ENCODE measurements at places on chromosomes 3 and 15.

GRCh38 chr3:12318758-12319621 lies 30.1 kb downstream of the PPARG start:
- DNase-seq = no peak

DNA sequence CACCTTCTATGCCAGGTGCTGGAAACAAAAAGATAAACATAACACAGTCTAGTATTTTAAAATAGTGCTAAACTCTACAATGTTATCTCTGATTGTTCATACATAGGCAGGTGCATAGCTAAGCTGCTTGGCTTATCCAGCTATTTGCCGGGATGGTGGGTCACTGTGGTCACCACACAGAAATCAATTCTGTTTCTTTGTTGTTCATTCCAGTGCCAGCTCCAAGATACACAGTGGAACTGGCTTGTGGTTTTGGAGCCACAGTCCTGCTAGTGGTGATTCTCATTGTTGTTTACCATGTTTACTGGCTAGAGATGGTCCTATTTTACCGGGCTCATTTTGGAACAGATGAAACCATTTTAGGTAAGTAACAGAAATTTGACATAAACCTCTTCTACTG lies 130.2 kb downstream of the IL1RAP start:
- peak; percentile 98 for DNase-seq

GRCh38 chr15:82709421-82710207 lies at the start of gene AP3B2:
AP3B2 (minus strand) TSS chr15:82709875; CDS start chr15:82709706, 169 bp downstream.
- peak; percentile 85 for DNase-seq

- DNase-seq = no peak
Measured at GRCh38 chr3:165459111-165459510, 262.9 kb upstream of the SLITRK3 start.

GRCh38 chr3:100503448-100503847 lies 11.0 kb downstream of the TMEM45A start:
- no peak for DNase-seq

DNA sequence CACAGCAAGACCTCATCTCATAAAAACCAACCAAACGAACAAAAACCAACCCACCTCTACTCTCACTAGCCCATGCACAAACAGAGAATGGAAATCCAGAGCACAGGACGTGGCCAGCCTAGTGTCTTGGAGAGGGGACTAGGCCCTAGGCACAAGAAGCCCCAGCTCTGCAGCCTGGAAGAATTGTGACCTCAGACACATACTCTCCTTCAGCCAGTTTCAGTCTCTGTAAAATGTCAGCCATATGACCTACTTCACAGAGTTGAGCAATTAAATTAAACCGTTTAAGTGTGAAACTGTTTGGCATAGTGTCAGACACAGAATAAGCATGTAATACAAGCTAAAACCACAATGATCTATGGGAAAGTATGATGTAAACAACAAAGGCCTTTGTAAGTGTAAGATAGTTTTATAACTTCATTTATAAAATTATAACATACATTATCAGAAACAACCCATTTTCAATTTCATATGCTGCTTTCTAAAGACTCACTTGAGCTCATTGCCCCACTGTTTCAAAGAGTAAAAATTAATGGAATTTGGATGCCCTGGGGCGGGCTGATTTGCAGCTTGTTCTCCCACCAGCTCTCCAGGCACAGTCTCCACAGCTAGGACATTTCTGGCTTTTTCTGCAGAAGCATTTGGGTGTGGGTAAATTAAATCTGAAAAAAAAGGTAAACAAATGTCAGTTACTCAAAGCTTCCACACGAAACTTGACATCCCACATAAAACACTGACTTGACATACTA lies 32.9 kb downstream of the TBC1D2B start:
- DNase-seq = no peak

- no peak for DNase-seq
Measured at GRCh38 chr3:196947860-196948441, 5.6 kb upstream of the NCBP2 start.

GRCh38 chr15:42504631-42505030 lies 9.2 kb downstream of the SNAP23 start:
- no peak for DNase-seq

DNA sequence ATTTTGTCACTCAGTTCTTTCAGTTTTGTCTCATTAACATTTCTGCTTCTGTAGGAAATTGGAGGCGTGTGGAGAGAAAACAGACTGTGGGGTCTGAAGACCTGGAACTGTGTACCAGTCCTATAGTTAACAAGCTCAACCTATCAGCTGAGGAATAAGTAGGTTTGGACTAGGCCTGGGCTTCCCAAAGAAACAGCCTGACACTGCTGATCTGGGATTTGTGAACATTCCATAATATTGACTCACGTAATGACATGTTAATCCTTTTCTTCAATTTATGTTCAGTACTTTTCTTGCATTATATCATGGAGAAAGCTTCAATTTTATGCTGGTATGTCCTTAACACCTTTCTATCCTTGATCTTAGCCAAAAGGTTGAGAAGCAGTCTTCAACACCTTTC lies 181.6 kb upstream of the RORA start:
- DNase-seq = no peak

- DNase-seq = peak; percentile 53
Measured at GRCh38 chr3:143951351-143951971, 20.2 kb upstream of the DIPK2A start.

- peak; percentile 79 for DNase-seq
Measured at GRCh38 chr3:141401573-141402475, 33.5 kb downstream of the ZBTB38 start.

GRCh38 chr3:134320749-134321148 lies 53.5 kb downstream of the AMOTL2 start:
- DNase-seq = no peak

- peak; percentile 97 for DNase-seq
Measured at GRCh38 chr3:169771497-169772304, 1.5 kb upstream of the MYNN start.

DNA sequence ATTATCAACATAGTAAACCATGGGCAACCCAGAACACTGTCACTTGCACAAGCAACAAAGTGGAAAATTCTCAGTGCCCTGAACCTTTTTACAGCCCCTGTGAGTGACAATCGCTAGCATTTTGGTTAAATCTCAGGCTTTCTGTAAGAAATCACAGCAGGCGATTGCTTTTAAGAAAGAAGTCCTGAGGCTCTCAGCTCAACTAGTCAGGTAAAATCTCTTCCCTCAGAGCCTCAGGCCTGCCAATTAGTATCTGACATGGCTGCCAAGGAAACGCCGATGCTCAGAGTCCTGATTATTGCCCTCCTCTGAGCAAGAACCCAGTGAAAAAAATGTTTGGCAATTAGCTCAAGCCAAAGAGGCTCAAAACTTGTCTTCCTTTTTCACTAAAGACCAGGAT lies 530.8 kb downstream of the DIPK2A start:
- no peak for DNase-seq

- no peak for DNase-seq
Measured at GRCh38 chr15:57606816-57607215, 15.1 kb downstream of the MYZAP start.

All from NCI-H146 (cell line).